Stimulated activated memory B cell treated with anti-CD40 and anti-IgM and Interleukin-4, amounts not matched to agents 10 μg/mL and 1 μg/mL and 100 μg/mL, for 72 hours (primary cell): ENCODE measurements at places on chromosomes 5 and 9.

DNA sequence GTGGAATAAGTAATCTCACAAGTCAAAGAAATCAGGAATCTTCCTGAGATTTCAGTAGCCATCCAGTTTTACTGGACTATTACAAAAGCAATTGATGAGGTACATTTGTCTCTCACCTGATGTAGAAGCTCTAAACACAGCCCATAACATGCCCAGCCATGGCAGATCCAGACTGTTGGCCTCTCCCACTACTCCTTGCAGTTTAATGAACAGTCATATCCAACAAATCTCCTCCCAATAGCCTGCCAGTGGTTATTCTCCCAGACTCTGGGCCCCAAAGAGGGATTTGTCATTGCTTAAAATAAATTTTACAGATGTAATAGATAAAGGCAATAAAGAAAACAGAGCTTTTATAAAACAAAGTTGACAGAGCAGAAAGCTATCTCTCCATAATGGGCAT is 80.8 kb downstream of the ZNF608 start:
- ATAC-seq: no peak

- ATAC-seq: no peak
Observed at GRCh38 chr5:133605323-133605722, 7.0 kb downstream of the FSTL4 start.

DNA sequence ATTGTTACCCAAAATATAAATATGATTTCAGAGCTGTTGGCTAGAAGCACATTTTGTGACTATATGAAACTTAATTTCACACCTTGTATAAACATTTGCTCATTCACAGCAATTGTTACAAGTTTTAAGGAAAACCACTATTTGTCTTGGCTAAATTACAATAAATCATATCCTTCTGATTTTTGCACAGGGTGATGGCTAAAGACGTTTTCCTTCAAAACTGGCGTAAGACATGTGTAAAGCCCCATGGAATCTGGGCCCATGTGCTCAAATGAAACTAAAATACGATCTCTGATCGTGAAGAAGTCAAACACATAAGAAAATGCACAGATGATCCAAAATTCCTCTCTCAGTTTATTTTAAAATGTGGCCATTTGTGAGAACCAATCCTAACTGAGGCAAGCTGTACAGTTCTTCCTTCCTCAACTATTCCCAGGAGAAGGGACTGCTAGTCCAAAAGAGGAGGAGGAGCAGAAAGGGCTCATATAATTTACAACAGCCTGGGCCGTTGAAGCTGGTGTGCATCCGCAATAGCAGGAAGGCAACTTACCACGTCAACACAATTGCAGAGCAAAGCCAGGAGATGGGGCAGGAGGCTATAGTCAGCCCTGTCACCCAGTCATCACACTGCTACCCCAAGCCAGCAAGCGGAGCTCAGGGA is 98.4 kb downstream of the MED27 start:
- no peak for ATAC-seq

DNA sequence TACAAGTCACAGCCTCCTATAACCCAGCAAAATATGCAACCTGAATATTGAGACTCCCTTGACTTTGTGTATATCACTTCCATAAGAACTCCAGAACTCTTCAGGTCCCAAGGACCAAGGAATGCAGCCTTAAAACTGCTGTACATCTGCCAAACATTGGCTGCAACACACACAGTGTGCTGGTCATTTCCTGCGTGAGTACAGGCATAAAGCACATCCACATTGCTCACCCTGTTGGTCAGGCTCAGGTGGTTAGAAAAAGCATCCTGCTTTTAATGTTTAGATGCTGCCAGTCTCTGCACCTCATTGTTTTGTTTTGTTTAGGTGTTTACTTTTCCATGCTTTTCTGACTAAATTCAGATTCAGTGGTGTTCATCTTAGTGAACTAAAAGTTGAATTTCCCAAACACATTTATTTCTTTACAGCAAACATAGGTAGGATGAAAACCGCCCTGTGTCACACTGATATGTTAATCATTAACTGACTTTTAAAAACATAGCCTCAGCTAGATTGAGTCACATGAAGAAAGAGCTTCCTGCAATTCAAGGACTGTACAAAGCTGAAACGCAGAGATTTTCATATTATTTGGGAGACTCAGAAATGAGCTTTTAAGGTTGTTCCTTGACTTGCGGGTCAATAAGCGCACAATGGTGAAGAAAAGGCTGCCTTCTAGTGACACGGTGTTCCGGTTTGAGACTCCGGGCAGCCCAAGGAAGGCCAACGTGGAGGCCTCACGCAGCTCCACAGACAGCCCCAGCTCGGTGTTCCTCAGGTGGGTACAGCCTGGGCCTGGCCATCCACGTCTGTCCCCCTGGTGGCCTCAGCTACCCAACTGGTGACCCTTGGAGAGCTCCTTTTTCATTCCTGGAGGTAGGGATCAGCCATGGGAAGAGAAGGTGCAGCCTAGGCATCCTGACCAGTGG is 52.2 kb upstream of the GRAMD2B start:
- ATAC-seq: no peak

DNA sequence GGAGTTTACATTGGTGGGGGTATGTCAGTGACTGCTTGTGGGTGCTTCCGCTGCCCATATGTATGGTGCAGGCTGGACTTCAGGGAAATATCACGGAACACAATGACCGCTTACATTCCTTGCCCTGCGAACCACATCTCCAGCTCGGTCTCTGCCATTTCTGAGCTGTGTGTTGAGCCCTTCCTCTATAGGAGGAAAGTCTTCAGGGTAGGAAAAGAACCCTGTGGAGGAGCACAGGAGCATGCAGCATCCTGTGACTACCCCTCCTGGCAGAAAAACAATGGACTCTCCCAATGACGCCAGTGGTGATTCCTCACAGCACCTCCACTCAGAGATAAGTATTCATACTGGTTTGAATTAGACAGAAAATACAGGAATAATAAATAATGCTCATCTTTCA is 276.8 kb upstream of the MAP3K1 start:
- ATAC-seq: no peak

GRCh38 chr5:75886706-75887105 is 169.5 kb upstream of the POC5 start:
- no peak for ATAC-seq

DNA sequence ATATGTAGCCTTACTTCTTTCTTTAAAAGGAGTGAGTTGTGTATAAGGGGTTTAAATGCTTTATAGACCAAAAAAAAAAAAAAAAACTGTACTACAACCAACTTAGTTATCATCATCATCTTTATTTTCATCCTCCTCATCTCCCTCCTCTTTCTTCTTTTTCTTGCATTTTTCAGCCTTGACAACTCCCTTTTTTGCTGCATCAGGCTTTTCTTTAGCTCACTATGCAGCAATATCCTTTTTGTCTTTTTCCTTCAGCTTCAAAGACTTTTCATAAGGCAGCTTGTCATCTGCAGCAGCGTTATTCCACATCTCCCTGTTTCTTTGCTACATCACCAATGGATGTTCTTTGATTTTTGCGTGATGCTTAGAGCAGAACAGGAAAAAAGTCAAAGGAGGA is 526.0 kb downstream of the ZNF608 start:
- ATAC-seq: no peak

DNA sequence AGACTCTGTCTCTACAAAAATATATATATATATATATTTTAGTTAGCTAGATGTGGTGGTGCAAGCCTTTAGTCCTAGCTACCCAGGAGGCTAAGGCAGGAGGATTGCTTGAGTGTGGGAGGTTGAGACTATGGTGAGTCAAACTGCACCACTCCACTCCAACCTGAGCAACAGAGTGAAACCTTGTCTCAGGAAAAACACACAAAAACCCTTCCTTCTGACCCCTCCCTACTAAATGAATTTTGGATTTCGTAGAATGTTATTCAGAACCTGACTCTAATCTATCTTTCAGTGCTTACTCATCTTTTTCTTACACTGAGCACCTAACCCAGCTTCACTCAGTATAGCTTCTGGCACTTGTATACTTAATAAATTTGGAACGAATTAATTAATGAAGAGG is 35.2 kb upstream of the IL7R start:
- ATAC-seq: no peak

GRCh38 chr5:16668631-16669030 is 51.8 kb upstream of the RETREG1 start:
- ATAC-seq: no peak

DNA sequence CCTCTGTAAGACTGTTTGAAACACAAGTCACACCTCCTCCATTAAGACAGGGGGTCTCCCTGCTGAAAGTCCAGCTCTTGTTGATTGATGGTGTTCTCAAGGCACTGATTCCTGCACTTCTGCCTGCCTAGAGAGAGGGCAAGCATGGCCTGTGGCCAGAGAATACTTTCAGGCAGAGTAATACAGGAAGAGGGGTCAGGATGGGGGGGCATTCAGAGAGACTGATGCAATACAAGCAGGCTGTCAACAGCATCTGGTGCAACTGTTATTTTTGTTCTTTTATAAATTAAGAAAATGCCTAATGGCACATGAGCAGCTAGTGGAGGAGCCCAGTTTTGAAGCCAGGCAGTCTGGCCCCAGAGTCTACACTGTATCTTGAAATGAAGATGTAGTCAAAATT is 302.2 kb downstream of the DIRAS2 start:
- no peak for ATAC-seq

- no peak for ATAC-seq
Observed at GRCh38 chr9:9998491-9999287, 614.1 kb downstream of the PTPRD start.

- ATAC-seq: no peak
Observed at GRCh38 chr9:18361646-18362045, 112.3 kb upstream of the ADAMTSL1 start.

DNA sequence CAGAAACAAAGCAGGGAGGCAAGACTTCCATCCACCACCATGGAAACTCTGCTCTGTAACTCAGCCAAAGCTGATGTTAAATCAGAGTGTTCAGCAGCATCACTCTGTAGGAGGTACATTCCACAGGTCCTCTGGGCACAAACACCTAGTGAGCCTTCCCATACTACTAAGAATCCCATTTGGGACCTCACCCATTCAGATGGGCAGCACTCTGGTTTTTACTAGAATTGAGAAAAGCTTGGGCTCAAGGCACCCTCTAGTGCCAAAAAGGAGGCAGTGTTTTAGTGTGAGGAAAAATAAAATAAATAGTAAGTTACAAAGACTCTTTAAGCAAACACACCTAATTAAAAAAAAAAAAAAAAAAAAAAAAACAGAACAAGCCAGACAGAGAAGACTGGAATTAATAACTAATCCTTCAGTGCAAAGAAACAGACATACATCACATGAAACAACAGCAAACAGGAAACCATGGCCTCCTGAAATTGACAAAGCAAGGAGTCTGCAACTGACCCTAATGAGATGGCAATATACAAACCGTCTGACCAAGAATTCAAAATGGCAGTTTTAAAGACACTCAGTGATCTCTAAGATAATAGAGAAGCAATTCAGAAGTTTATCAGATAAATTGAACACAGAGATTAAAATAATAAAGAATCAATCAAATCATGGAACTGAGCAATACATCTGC is 159.5 kb downstream of the GNA14 start:
- no peak for ATAC-seq

- no peak for ATAC-seq
Observed at GRCh38 chr9:112135706-112136105, 39.4 kb downstream of the SUSD1 start.

GRCh38 chr9:26750162-26750561 is 142.4 kb downstream of the CAAP1 start:
- ATAC-seq: no peak
